Activated T-cell treated with anti-CD3 and anti-CD28 coated beads for 1 hour (primary cell): ENCODE measurements at places on chromosomes 6 and 20.

GRCh38 chr6:91437315-91437729 lies 850.5 kb upstream of the MAP3K7 start:
- DNase-seq: no peak

DNA sequence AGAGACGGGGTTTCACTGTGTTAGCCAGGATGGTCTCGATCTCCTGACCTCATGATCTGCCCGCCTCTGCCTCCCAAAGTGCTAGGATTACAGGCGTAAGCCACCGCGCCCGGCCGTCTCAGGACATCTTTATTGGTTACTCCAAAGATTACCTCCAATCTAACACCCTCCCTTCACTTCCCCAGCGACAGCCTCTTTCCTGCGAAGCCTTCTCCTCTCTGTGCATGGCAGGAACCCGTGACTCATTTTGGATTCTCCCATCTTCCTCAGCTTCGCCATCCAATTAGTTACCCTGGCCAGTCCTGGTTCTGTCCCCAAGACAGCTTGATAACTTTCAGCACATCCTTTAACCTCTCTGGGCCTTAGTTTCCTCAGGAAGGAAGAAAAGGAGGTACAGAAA lies 51.3 kb upstream of the TOX2 start:
- DNase-seq: no peak

DNA sequence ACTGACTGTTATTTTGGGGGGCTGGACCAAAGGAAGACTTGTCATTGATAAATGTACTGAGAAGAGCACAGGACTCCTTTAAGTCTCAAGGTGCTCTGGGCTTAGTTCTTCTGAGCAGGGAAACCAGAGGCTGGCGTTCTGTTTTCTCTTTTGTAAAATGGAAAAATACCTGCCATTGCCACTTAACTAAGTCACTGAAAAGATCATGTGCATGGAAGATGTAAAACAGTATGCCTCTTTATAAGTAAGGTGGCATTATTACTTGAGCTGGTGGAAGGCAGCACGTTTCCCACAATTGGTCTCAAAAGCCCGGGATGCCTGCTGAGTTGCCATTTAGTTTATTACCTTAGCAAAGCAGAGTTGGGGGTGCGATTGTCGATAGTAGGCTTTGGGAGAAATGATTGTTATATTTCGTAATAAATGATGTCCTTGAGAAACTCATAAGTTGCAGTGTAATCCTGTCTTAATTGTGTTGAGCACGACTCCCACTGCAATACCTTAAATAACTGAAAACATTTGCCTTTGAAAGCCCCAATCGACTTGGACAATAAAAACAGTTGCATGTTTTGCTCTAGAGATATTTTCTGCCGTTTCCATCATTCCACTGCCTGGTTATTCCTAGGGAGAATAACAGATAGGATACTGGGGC lies 3.6 kb downstream of the JARID2 start:
- DNase-seq: no peak

GRCh38 chr20:59735486-59735885 lies 131.1 kb downstream of the PHACTR3 start:
- DNase-seq: no peak

- DNase-seq: no peak
These were observed 319.9 kb downstream of the TRDN start for GRCh38 chr6:123316733-123317323.

- no peak for DNase-seq
These were observed 163.8 kb downstream of the HIVEP2 start for GRCh38 chr6:142781129-142781528.

DNA sequence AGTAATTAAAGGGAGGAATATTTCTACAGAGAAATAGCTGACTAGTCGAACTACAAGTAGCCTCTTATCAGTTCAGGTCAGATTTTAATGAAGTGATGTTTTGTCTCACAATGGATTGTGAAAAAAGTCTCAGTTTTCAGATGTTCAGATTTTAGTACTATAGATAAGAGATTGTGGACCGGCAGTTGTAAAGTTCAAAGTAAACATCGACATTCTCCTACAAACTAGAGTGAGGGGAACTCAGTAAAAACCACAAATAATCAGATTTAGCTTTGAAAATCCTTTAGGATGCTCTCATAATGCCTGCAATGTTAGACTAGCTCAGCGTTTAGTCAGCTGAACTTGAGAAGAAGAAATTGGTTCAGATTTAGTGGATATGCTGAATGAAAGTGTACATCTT lies 39.9 kb downstream of the RCAN2 start:
- no peak for DNase-seq

DNA sequence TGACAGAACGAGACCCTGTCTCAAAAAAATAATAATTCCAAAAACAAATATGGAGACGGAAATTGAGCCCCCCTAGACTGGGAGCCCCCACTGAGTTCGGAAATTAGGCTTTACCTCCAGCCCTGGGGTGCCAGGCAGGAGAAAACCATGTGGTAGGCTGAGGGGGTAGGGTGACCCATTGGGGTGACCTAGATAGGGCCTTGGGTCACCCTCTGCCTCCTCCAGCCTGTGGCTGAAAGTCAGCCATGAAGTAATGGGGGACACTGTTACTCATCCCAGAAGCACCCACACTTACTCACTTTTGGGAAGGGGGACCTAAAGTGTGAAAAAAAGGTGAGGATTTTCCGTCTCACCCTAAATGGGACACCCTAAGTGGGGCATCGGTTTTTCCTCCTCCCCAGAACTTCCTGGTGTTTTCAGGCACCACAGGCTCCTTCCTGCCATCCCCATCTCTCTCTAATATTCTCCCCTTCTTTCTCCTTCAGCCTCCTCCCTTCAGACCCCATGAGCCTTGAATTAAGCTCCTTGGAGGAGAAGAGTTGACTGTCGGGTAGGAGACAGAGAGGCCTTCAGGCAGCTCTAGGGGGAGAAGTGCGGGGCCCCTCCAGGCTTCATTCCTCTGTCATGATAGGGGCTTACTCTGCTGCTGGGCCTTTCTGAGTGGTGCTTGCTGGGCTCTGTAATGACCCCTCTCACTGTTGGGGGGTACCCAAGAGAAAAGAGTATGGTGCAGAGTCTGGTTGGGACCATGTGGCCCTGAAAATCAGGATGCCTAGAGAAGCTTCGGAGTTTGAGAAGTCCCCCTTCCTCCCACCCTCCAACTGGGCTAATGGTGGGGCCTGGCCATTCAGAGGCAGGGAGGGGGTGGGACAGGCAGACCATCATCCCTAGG lies 2.4 kb downstream of the LTB start:
- DNase-seq: peak; percentile 26

- DNase-seq: no peak
These were observed 57.4 kb upstream of the CTNNBL1 start for GRCh38 chr20:37636212-37636975.

GRCh38 chr6:109861946-109862345 lies 116.2 kb upstream of the GPR6 start:
- DNase-seq: no peak

- DNase-seq: no peak
These were observed 211.8 kb downstream of the QKI start for GRCh38 chr6:163626073-163626867.

DNA sequence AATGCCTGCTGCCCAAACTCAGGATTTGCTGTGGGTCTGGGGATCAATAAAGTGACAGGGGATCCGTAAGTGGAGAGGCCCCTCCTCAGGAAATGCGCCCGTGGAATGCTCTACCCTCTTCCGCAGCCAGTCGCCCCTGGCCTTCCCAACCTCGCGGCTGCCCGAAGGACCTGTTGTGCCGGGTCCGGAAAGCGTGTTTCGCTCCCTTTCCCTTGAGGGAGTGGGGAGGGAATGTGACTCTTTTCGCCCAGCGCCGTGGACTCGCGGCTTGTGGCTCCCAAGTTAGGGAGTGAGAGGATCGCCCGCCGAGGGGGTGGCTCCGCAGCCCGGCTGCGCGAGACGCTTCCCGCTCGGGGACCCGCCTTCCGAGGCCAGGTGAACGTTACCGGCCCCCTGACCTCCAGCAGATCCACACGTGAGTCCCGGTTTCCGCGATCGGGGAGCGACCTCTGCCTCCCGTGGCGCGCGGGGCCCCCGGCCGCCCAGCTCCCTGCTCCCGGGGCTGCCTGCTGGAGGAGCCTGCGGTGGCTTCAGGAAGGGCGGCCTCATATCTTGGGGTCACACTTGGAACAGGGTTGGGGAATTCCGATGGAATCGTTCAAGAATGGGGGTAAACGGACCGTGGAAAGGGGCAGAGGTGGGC lies 666 bp downstream of the TPD52L1 start:
- no peak for DNase-seq

DNA sequence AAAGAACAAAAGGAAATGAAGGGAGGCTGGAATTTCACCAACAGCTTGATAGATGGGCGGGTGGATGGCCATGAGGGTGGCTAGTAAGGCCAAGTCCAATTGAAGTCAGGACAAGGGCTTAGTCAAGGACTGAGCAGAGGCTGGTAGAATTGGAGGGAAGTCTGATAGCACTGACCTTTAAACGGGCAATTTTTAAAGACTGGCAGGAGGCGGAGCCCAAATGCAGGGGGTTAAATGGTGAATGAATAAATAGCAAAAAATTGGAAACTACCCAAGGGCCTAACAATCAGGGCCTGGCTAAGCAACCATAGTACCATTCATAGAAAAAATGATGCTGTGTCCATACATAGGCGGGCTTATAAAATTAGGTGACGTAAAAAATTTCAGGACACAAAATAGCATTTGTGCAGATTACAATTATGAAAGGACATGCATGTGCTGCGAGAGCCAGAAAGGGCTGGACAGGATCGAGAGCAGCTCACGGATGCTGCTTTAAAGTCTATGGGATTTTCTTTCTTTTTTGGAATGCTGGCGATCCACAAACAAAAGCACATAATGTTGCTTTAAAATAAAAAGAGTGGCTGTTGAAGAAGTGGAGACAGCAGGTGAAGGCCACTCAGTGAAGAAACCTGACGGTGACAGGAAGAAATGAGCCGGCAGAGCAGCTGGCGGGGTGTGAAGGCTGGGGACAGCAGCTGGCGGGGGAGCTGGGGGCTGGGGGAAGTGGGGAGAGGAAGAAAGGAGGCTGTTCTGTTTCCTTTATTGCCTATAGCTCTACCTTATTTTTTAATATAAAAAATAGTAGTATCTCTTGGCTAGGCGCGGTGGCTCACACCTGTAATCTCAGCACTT lies 42.8 kb upstream of the TAF8 start:
- peak; percentile 30 for DNase-seq

DNA sequence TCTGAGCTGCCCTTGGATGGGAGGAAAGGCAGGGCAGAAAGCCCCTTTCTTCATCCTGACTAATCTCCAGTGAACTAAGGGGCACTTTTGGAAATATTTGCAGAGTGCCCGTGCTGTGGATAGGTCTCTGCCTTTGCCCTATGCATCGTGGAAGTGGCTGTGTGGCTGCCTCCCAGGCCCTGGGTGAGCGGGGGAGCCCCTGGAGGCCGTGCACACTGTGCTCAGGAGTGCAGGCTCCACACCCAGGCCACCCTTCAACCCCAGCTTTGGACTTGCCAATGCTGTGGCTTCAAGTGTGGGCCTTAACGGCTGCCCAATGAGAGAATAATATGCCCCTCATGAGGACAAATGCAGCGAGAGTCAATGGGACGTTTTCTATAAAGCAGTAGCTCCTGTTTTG lies 36.7 kb upstream of the ARMC2 start:
- no peak for DNase-seq

DNA sequence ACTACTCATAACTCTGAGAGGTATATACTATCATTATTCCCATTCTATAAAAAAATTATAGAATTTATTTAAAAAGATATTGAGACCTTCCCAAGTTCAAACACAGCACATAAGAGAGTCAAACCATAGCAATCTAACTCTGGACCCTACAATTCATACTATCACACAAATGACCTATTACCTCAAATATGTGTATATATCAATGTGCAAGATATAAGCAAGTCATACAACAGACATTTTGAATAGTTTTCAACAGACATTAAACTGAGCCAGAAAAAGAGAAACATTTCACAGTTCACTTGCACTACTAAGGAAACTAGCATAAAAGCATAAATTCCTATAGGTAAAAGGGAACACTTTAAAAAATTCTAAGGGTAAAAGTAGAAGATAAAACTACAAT lies 11.7 kb downstream of the PHIP start:
- DNase-seq: no peak

GRCh38 chr20:36310215-36310981 lies 4.3 kb downstream of the DLGAP4 start:
- DNase-seq: no peak

DNA sequence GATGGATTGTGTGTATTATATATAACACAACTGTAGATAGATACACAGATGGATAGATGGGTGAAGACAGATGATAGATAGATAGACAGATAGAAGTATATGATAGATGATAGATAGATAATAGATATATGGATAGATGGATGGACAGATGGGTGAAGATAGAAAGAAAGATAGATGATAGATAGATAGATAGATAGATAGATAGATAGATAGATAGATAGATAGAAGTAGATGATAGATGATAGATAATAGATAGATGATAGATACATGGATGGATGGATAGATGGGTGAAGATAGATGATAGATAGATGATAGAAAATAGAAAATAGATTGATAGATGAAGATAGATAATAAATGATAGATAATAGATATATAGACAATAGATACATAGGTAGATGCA lies 83.3 kb downstream of the FOXF2 start:
- no peak for DNase-seq

GRCh38 chr6:90464507-90464906 lies 122.4 kb downstream of the MAP3K7 start:
- no peak for DNase-seq

- peak; percentile 75 for DNase-seq
These were observed at the start of gene SLC22A23 for GRCh38 chr6:3456898-3457709. Gene SLC22A23 (minus strand): TSS chr6:3457050. CDS start chr6:3456559, 491 bp downstream.

GRCh38 chr6:5785249-5785648 lies 221.5 kb downstream of the NRN1 start:
- DNase-seq: no peak
